ENCODE measurements at places on chromosomes 3 and 15.

DNA sequence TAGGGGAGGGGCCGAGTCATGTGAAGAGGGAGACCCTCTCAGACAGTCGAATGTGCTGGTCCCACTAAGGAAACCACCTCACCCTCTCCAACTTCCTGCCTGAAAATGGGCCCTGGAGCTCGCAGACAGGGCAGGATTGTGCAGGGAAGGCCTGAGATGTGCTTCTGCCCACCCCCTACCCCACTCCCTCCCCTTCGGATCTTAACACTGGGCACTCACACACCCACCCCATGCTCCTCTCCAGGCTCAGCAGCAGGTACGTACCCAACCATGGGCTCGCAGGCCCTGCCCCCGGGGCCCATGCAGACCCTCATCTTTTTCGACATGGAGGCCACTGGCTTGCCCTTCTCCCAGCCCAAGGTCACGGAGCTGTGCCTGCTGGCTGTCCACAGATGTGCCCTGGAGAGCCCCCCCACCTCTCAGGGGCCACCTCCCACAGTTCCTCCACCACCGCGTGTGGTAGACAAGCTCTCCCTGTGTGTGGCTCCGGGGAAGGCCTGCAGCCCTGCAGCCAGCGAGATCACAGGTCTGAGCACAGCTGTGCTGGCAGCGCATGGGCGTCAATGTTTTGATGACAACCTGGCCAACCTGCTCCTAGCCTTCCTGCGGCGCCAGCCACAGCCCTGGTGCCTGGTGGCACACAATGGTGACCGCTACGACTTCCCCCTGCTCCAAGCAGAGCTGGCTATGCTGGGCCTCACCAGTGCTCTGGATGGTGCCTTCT, 20.0 kb downstream of the ATRIP start:
- no peak for DNase-seq

- no peak for DNase-seq
Measured at GRCh38 chr3:124091716-124092115, 99.8 kb upstream of the ROPN1 start.

DNA sequence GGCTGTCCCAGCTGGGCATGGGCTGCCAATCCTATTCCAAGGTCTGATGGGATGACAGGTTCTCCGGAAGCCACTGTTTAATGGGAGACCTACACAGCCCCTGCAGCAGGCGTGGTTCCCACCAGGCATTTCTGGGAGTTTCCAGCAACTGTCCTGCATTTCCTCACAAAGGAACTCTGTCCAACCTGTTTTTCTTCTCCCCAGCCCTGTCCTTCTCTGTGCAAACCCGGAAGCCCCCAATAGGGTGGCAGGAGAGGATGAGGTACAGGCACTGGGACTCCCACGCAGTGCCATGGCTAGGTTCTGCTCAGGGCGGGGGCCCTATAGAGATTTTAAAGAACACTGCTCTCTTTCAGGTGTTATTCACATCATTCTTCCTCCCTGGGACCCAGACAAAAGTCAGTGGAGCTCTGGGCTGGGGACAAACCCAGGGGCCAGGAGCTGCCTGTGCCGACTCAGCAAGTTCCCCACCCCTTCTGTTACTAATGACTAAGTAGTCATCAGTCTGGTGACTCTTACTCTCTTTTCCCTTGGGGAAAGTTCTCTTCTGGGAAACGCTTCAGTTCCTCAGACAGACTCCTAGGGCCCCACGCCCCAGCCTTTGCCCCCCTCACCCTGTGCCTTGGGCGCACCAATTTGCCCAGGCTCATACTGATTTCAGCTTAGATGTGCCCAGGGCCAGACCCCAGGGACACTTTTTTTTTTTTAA, 97.7 kb downstream of the CD47 start:
- no peak for DNase-seq

GRCh38 chr15:41666353-41666920, 6.2 kb downstream of the MGA start:
- DNase-seq: no peak

DNA sequence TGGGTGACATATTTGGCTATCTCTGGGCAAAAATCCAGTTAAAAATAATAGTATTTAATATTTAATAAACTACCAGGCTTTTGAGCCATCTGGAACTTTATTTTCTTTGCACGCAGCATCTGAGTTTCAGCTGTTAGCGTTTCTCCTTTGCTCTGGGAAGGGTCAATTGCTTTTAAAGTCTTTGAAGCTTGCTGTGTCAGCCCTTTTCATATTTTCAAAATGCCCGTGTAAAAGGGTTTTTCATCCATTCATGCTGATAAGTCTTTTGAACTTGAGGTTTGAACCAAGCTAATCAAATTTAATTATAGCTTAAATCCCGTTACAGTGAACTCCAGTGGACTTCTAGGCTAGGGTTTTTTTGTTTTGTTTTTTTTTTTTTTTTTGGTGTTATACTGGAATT, 79.1 kb downstream of the SLC25A26 start:
- DNase-seq: no peak

DNA sequence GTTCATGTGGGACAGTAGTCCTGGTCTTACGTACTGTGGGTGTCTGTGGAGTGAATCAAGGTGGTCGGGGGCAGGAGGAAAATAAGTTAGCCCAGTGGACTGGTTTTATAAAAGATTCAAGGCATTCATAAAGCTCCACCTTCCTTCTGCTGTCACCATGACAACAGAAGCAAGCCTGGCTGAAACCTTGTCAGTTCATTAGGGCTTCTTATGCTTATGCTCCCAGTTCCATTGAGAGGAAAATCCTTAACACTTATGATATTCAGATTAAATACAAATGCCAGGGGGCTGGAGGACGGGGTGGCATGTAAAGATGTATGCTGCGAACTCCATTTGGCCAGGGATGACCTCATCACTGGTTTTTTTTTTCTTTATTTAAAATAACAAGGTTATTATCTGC, 283.1 kb upstream of the ATP10A start:
- no peak for DNase-seq

DNA sequence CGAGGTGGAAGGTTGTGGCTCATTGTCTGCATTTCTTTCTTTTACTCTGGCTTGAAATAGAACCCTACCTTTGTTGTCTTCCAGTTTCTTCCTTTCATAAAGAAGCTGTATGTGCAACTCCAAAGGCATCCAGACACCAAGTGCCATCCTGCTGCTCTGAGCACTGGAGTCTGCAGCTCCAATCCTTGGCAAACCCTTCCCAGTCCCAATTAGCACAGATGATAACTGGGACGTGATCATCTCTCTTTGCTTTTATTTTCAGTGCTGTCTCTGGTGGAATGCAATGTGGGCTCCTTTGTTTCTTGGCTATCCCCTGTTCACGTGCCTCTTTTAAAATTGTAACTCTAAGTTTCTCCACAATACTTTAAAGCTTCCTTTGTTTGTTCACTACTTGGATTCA, 140.9 kb downstream of the AQP9 start:
- DNase-seq: no peak

GRCh38 chr3:59308684-59309083, 258.9 kb upstream of the CFAP20DC start:
- DNase-seq: no peak

GRCh38 chr3:27431116-27431515, 53.1 kb downstream of the SLC4A7 start:
- no peak for DNase-seq

GRCh38 chr3:186929186-186929585, 1.1 kb upstream of the ST6GAL1 start:
- DNase-seq: no peak

DNA sequence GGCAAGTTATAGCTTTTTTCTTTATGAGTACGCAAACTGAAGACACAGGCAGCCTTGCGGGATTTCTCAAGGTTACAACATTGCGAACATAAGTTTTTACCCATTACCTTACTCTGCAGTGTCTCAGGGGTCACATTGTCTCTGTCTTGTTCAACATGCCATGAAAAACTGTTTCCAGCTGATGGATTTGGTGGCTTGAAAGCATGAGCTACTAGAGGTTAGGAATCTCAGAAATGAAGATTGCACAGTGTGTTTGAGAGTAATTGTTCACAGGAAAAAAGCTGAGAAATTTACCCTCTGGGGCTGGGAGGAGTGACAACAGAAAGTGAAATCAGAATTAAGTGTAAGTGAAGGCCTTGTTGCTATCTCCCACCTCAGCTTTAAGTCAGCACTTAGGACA, 568.6 kb downstream of the TAFA4 start:
- DNase-seq: no peak

DNA sequence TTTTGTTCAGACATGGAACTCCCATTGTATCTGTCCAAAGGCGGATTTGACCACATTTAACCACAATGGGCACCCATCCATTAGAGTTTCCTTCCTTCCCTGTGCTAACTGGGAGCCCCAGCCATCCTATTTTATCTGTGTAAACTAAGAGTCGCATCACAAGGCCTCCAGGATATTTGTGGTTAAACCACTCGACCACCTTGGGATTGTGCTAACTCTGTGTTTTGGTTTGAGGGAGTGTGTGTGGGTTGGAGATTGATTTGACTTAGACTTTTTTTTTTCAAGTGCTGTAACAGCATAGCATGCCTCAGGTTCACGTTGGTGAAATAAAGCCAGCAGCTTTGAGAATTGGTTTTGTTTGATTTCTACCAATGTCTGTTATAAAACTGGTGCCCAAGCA, 100.4 kb upstream of the TP63 start:
- no peak for DNase-seq

DNA sequence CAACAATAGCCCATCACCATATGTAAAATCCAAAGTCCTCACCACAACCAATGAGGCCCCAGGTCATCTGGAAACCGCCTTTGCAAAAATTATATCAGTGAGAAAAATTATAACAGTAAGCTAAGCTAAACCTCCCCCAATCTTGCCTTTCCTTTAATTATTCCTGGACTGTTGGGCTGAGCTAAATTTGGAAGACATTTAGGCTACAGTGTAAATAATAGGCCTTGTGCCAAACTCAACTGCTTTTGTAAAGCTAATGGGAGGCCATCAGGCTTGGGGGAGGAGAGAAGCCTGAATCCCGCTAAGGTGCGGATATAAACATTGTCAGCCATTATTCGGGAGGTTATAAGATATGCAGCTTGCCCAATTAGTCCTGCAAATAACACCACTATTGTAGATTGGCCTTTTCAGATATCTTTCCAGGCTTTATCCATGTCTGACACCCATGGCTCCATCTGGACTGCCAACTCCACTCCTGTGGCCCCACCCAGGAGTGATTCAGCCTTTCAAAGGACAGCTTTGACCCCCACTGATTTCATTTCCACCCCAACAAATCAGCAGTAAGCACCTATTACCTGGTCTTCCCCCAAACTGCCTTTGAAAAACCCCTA, 53.0 kb upstream of the CA12 start:
- DNase-seq: no peak

DNA sequence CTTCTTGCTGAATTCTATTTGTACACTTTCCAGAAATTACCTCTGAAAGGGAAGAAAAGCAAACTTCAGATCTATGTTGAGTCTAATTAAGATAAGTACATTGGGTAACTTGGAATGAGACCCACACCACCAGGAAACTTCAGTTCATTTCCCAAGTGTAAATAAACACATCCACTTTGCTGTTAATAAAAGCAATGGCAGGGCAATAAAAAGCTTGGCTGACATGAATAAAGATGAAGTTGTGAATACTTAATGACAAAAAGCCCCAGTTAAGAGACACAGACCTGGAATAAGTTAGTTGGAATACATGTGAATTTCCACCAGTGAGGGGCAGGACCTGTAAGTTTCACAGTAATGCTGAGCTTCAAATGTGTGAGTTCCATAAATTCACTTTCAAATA, 83.3 kb downstream of the MEX3B start:
- no peak for DNase-seq

- DNase-seq: no peak
Measured at GRCh38 chr3:168322941-168323340, 227.2 kb upstream of the GOLIM4 start.

GRCh38 chr3:188309437-188310269, 155.7 kb downstream of the LPP start:
- DNase-seq: no peak

GRCh38 chr3:152301745-152302181, 33.0 kb downstream of the MBNL1 start:
- no peak for DNase-seq

- DNase-seq: no peak
Measured at GRCh38 chr3:111667621-111668239, 72.6 kb upstream of the ZBED2 start.

- no peak for DNase-seq
Measured at GRCh38 chr15:51390241-51390965, 48.9 kb downstream of the GLDN start.

DNA sequence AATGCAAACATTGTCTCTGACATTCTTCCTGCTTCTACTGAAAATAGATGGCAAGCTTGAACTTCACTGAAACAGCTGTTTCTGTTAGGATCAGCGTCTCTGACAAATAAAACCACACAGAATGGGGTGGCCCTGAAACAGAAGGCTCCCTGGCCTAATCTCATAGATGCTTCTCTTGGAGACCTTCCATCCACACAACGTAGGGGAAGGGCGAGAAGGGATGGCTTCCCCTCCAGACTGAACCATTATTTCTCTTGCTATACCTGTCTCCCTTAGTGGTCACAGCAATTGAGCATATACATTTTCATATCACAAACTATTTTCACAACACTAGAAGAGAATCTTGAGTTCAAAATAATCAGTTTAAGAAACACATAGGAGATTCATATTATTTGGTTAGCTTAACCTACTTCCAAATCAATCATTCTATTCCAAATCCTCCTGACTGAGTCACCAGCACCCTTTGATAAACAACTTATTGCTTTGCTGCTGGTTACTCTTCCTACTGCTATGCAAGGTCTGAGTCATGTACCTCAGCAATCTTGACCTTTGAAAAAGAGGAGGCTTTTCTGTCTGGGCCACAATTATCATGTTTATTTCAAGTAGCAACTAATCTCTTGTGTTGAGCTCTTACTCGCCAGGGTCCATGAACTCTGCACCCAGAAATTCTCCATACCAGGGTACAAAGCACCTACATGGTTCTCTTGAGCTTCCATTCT, 45.5 kb downstream of the CBLB start:
- DNase-seq: no peak

DNA sequence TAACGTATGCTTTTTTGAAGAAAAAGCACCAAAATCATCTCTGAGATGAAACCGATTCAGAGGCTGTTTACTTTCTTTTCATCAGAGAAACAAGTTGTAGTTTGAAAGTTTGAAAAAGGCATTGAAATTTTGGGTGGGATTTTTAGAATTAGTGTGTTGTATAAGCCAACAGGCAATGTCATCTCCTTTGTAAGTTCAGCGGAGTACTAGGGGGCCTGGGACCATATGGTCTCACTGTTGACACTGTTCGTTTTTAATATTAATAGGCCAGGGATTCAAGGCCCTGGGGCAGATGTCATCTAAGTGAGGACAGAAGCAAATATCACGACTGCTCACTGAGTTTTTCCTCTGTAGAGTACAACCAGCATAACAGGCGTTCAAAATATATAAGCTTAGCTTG, 256.2 kb upstream of the RARB start:
- no peak for DNase-seq

- no peak for DNase-seq
Measured at GRCh38 chr3:169984292-169984691, 17.7 kb downstream of the SEC62 start.

DNA sequence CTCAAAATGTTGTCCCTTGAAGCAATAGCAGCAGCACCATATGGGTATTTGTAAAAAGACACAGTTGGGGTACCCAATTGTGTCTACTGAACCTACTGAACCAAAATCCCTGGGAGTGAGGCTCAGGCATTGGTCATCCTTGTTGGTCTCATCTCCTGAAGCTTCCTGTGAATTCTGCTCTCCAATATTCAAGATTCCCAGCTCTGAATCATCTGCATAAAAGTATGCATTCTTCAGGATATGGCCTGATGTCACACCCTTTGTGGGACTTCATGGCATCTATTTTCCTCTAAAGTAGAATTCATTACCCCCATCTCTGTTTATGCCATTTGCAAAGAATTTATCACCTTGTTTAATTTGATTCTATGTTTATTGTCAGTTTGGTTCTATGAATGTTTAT, 13.3 kb upstream of the PTX3 start:
- DNase-seq: no peak
